ENCODE measurements at places on chromosomes 16 and 17.

DNA sequence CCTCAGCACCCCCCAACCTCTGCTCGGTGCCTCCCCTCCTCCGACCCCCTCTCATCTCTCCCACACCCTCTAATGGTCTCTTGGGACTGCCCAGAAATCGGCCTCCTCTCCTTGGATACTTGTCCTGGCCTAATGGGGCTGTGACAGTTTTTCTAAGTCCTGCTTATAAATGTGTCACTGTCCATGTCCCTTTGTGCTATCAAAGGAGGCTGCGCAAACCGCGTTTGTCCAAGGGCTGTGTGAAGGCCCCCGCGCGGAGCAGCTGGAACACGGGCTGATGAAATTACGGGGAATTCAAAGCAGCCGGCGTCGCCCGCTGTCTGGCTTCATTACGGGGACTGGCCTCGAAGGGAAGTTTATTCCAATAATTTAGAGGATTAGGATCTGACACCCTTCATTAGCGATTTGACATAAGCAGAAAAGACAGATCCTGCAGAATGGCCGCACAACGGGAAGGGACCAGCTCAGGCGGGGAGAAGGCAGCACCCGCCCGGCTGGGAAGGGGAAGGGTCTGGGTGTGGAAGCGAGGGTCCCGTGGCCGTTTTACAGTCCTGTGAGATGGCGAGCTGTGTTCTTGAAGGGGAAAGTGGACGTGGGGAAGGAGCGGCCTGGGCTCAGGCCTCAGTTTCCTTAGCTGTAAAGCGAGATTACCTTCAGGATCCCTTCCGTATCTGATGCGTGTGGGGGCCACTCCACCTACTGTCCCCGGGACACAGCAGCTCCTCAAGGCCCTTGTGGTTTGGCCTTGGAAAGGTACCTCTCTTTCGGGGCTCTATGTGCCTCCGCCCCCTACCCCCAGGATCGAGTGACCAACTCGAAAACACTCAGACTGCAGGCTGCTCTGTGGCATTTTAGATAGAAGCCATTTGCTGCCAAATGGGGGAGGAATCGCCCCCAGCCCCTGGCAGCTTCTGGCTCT is 1.6 kb upstream of the WFIKKN2 start:
- DNase-seq, result peak; percentile 93

DNA sequence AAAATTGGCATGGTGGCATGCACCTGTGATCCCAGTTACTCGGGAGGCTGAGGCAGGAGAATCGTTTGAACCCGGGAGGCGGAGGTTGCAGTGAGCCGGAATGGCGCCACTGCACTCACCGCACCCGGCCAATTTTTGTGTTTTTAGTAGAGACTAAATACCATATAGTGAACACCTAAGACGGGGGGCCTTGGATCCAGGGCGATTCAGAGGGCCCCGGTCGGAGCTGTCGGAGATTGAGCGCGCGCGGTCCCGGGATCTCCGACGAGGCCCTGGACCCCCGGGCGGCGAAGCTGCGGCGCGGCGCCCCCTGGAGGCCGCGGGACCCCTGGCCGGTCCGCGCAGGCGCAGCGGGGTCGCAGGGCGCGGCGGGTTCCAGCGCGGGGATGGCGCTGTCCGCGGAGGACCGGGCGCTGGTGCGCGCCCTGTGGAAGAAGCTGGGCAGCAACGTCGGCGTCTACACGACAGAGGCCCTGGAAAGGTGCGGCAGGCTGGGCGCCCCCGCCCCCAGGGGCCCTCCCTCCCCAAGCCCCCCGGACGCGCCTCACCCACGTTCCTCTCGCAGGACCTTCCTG is at the start of gene HBQ1:
HBQ1 (plus strand) TSS at position 359 of the 575 bp plus-strand sequence; CDS start at position 387, 28 bp downstream.
- DNase-seq, result peak; percentile 61

DNA sequence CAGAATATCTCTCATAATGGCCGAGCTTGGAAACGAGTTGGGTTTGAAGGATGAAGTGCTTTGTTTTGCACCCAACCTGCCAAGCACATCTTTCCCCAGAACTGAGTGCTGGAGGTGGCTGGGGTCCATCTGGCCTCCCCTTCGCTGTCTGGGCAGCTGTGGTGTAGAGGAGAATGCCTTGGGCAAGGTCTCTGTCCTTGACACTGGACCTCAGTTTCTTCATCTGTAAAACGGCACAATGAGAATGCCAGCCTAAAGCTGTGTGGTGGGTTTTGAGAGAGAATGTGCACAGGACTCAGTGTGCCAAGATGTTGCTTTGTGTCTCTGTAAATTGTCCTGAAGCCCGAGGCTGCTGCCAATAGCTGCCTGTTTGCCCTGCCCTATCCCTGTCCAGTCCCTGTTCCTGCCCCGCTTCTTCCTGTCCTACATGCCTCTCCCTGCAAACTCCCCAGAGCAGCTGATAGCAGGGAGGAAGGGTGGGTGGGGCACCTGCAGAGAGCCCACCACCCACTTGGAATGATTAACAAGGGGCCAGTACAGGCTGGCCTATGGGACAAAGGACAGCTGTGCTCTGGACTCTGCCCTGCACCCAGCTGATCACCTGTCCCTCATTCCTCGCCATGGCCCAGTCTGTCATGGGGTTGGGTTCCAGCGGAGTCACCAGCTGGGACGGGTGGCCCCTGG is 15.3 kb downstream of the LASP1 start:
- DNase-seq, result no peak

DNA sequence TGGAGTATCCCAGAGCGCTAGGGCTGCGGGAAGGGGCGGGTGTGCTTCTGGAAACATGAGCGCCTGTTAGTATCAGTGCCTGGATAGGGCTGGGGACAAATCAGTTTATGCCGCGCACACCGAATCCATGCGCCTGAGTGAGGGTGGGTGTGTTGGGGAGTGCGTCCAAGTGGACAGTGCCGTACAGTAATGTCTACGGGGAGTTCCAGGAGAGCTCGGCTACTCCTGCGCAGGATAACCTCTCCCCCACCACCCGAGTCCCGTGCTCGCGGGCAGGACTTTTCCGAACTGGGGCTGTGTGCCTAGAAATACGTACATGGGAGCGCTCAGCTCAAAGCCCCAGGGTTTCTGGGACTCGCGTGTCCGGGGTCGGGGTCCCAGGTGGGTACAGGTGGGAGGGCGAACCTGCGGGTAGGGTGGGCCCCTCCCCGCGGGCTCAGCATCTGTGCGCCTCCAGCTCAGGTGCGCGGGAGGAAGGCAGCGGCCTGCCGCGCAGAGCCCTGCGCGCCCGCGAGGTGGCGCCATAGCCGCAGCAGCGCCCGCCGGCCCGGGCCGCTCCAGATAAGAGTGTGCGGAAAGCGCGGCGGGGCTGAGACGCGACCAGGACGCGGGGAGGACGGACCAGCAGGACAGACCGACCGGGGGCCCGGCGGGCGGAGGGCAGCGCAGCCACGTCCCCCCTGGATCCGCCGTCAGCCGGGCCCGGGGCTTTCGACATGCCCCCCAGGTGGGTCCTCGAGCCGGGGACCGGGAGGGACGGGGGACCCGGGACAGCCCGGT is at the start of gene HIC1:
HIC1 (plus strand) TSS at position 592 of the 780 bp plus-strand sequence. CDS start 1,588 bp downstream, outside the sequence.
- peak; percentile 62 for DNase-seq

DNA sequence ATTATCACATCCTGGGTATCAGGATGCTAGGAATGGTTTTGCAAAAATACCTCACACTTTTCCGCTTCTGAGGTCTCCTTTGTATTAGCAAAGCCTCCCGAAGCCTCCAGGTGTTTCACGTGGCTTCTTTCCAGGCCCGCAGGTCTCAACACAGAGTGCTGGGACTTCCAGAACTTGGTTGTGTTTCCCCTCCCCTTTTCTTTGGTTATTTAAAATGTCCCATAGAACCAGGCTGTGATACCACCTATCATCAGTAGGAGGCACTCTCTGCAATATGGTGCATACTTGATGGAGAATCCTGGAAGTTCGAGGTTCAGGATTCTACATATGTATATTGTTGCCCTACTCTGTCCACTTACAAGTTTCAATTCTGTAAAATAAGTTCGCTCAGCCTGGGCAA is 28.8 kb downstream of the ATP2C2 start:
- DNase-seq, result no peak

DNA sequence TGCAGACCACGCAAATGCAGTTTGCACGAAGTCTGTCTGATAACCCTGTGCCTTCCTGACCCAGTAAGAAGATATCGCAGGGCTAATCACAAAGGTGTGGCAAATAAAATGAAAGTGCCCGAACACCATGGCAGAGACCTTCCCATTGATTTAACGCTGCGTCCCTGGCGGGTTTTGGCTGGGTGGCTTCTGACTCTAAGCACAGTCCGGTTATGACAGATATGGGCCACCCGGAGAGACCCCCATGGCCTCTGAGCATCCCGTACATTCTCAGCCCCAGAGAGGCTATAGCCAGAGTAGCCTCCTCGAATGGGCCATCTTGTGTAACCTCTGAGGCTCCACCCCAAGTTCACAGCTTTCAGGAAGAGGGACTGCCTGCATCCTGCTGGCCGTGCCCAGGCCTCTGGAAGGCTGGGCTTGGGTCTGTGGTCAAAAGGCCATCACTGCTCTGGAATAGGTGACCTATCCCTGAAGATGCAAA is 5.5 kb downstream of the FOXC2 start:
- no peak for DNase-seq

- no peak for DNase-seq
Measured at GRCh38 chr16:8989099-8989878, 25.6 kb upstream of the USP7 start.

DNA sequence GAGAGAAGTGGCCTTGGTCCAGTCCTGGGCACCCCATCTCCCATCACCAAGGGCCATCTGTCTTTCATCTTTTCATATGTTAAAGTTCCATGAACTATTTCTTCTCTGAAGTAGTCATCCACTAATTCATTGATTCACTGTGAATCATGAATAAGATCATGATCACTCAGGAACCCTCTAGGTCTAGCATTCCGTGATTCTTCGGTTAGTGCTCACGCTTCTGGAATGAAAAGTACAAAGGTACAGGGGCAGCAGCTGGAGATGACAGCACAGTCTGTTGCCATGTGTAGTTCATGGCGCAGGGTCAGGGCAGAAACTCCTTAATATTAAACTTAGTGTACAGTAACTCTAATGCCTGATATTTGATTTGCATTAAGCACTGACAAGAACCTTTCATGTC is 127.1 kb downstream of the CDH13 start:
- DNase-seq, result no peak

DNA sequence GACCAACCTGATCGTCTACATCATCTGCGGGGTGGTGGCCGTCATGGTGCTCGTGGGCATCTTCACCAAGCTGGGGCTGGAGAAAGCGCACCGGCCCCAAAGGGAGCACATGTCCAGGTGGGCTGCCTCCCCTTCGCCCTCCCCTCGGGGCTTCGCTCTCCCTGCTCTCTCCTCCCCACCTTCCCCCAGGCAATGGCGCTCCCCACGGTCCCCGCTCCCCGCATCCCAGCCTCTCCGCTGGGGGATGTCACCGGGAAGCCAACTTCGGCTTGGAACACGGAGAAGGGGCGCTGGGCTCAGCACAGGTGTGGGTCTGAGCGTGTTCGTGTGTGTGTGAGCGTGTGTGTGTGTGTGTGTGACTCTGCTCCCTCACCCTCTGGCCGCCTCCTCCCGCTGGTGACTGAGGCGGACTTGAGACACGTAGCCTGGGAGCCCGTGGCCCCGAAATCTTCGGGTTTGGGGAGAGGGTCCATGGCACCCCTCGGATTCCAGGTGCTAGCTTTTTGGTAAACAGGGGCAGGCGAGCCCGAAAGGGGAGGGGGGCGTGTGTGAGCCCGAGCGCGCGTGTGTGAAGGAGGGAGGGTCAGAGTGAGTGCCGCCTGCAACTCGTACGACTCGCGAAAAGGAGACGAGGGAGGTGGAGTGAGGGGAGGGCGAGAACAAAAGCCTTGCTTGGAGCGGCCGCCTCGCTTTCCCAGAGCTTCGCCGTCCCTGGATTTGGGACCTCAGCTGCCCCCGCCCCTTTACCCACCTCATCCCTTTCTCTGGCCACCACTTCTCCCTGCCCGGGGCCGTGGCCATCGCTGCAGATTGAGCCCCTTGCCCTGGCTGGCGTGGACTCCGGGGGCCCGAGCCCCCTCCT is 1.3 kb downstream of the SHISA9 start:
- DNase-seq, result no peak

GRCh38 chr17:12388226-12388625 is 277.5 kb upstream of the MYOCD start:
- no peak for DNase-seq

- DNase-seq, result no peak
Measured at GRCh38 chr17:27555339-27555738, 75.6 kb upstream of the LGALS9 start.

GRCh38 chr17:8152112-8152775 is at the start of gene PER1:
Gene PER1, minus strand, starts transcription at chr17:8152404. Its CDS starts 1,698 bp downstream, at chr17:8150706.
- peak; percentile 97 for DNase-seq

DNA sequence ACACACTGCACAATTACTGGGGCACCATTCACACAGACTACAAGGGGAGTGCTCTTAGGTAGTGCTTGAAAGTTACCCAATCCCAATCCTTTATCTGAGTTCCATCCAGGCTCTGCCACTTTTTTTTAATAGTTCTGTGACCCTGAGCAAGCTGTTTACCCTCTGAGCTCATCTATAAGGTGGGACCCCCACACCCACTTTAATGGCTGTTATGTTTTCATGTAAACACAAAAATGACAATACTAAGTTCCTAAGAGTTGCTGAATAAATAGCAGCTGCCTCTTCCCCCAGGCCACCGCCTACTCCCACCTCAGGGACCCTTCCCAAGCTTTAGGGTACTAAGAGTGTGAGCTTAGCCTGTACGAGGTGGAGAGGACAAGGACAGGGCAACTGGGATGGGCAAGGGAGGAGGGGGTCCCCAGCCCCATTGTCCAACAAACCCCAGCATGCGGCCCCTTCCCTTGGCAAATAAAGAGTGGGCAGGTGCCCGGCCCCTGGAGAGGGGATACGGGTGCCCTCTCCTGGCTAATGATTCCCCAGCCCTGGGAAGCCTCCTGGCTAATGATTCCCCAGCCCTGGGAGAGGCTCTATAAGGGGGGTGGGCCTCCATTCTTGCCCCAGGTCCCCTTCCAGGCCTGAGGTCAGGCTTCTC is 14.6 kb downstream of the SLC13A2 start:
- DNase-seq, result no peak

DNA sequence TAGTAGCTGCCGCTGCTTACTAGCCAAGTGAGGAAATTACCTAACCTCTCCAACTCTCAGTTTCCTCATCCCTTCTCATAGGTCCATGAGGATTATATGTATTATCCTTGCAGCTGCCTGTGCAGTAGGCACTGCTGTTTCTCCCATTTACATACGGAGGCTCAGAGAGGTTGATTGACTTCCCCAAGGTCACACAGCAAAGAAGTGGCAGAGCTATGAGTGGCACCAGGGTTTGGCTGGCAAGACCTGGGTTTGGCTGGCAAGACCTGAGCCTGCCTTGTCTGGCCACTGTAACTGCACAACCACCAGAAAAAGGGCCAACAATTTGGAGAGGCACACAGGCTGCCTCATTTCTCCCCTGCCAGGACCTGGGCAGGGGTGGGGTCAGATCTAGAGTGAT is 2.5 kb upstream of the NDRG4 start:
- DNase-seq, result no peak
